Activated CD4-positive, alpha-beta memory T cell treated with anti-CD3 and anti-CD28 coated beads for 36 hours (primary cell): ENCODE measurements at places on chromosomes 6 and 20. TPM values are rescaled to one million over a fixed set of nuclear protein-coding genes. Genes with fewer than 3 reads are reported as not detected.

The LCA5 gene
- total RNA-seq = 0.21 TPM

- no peaks in the 10 kb centered on the region for H3K27me3 ChIP-seq
- no peak for DNase-seq
- H3K36me3 ChIP-seq = no peaks in the 10 kb centered on the region
- H3K4me1 ChIP-seq = no peaks in the 10 kb centered on the region
- no peak overlapping the region for H3K27ac ChIP-seq
Measured at GRCh38 chr6:112475083-112475482, 128.0 kb downstream of the RFPL4B start.

GRCh38 chr6:73566954-73567591 lies 46.2 kb upstream of the EEF1A1 start:
- H3K4me1 ChIP-seq = no peaks in the 10 kb centered on the region
- no peak overlapping the region for H3K27ac ChIP-seq

DNA sequence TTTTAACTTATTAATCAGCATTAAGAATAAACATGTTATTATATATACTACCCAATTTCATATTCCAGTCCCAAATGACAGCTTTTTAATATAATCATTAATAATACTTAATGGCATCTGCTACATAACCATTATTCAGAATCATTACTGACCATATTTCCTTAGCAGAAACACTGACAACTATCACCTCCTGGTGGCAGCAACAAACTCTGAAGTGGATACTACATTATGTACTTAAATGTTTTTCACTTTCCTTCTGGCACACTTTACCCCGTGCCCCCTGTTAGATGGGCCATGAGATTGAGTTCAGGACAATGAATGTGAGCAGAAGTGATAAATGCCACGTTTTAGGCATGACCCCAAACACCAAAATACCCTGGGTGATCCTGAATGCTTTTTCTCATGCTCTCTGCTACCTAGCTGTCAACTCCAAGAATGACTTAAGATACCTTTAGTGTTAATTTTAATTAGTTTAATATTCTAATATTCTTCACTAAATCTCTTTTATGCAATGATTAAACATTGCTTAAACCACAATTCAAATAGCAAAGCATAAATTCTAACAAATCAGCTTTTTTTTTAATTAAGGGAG lies 77.1 kb downstream of the LMBRD1 start:
- H3K27ac ChIP-seq = no peak overlapping the region
- H3K4me3 ChIP-seq = no peak overlapping the region
- no peaks in the 10 kb centered on the region for H3K27me3 ChIP-seq

GRCh38 chr20:3447321-3447720 lies 23.5 kb upstream of the ATRN start:
- H3K4me3 ChIP-seq = no peak overlapping the region
- H3K36me3 ChIP-seq = no peaks in the 10 kb centered on the region
- no peak overlapping the region for H3K27ac ChIP-seq
- H3K27me3 ChIP-seq = peaks cover 2% of the 10 kb centered on the region
- DNase-seq = no peak

The SLPI gene
- total RNA-seq = not detected

The SLC22A16 gene
- not detected for total RNA-seq

DNA sequence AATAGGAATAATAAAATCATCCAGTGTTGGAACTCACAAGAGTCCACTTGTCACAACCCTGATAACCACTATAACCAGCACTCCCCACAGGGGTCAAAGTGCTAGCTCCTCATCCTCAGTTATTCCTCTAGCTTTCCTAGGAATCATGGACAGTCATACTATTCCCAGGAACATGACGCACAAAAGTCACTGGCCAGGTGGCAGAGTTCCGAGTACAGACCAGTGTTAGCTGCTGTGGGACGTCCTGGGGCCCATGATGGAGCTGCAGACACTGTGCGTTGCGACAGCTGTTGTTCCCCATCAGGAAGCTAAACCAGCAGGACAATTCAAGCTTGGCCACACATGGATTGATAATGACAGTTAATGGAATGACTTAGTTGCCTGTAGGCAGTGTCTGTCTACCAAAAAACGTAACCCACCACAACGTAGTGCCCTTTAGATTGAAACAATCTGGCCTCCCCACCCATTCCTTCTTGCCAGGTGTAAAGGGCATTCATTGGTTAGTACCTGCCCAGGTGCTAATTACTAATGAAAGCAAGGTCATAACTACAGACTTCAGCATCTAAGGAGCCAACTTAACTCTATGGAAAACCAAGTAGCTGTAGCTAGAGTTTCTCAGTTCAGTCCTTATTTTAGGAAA lies 17.4 kb downstream of the EZR start:
- no peaks in the 10 kb centered on the region for H3K27me3 ChIP-seq
- H3K4me1 ChIP-seq = peaks cover 89% of the 10 kb centered on the region
- no peak for DNase-seq
- H3K27ac ChIP-seq = no peak overlapping the region
- H3K4me3 ChIP-seq = no peak overlapping the region

DNA sequence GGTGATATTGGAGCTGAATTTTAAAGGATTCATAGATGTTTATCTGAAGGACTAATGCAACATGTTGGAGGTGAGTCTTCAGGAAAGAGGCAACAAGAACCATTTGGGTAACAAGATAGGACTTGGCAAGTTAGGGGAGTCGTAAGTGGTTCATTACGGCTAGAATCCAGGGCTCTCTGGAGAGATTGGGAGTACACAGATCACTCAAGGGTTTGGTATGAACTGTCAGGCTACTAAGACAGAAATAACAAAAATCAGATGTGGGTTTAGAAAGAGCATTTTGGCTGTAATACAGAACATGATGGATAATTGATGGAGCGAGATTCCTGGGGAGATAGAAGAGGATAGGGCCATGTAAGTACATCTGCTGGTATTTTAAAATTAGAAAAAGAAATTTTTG lies 86.3 kb upstream of the ESR1 start:
- no peak overlapping the region for H3K27ac ChIP-seq
- H3K4me1 ChIP-seq = peaks cover 29% of the 10 kb centered on the region
- H3K4me3 ChIP-seq = no peak overlapping the region
- DNase-seq = no peak
- peaks cover 3% of the 10 kb centered on the region for H3K27me3 ChIP-seq

The NDRG3 gene
- 33.1 TPM for total RNA-seq

The FAM50B gene
- 16.9 TPM for total RNA-seq

- DNase-seq = no peak
- peaks cover 24% of the 10 kb centered on the region for H3K36me3 ChIP-seq
- H3K4me3 ChIP-seq = no peak overlapping the region
Measured at GRCh38 chr6:42250274-42250931, 32.7 kb upstream of the MRPS10 start.
